ENCODE measurements at places on chromosomes 2 and 18. TPM values are rescaled to one million over a fixed set of nuclear protein-coding genes. Genes with fewer than 3 reads are reported as not detected.

DQX1 gene
- total RNA-seq: 0.17 TPM

TFCP2L1 gene
- 0.22 TPM for total RNA-seq

MROH2A gene
- total RNA-seq: not detected

SATB2 gene
- not detected for total RNA-seq

RTKN gene
- 0.54 TPM for total RNA-seq

MDH1B gene
- total RNA-seq: 0.33 TPM

All from CD8-positive, alpha-beta T cell (primary cell).